Right ventricle myocardium inferior (tissue), 1 donor: ENCODE measurements at places on chromosomes 13 and 19.

DNA sequence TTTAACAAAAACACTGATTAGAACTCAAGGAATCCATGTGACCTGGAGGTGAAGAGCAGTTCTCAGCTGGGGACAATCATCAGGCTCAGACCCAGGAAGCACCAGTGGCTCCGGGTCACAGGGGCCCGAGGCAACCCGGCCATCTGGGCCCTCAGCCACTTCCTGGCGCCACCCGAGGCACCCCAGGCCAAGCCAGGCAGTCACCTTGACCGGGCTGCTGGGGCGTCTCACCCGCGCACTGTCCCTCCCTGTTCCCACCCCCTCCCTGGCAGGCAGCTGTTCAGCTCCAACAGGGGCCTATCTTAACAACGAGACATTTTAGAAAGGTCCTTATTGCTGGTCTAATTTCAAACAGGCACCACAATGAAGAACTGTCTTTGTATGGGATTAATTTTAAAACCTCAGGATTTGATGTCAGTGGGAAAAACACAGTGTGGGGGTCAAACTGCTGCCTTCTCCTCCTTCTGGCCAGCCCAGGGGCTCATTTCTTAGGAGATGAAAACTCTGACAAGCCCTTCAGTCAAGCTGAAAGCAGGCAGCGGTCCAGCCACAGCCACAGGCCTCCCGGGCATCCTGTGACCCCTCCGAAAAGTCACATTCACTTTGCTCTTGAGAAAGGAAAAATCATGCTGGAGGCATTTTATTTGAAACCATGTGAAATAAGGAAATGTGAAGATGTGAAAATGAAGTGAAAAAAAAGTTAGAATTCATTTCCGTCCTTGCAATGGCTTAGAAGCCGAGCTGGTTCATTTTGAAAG lies 83.3 kb downstream of the KCTD15 start:
- no peak for DNase-seq

DNA sequence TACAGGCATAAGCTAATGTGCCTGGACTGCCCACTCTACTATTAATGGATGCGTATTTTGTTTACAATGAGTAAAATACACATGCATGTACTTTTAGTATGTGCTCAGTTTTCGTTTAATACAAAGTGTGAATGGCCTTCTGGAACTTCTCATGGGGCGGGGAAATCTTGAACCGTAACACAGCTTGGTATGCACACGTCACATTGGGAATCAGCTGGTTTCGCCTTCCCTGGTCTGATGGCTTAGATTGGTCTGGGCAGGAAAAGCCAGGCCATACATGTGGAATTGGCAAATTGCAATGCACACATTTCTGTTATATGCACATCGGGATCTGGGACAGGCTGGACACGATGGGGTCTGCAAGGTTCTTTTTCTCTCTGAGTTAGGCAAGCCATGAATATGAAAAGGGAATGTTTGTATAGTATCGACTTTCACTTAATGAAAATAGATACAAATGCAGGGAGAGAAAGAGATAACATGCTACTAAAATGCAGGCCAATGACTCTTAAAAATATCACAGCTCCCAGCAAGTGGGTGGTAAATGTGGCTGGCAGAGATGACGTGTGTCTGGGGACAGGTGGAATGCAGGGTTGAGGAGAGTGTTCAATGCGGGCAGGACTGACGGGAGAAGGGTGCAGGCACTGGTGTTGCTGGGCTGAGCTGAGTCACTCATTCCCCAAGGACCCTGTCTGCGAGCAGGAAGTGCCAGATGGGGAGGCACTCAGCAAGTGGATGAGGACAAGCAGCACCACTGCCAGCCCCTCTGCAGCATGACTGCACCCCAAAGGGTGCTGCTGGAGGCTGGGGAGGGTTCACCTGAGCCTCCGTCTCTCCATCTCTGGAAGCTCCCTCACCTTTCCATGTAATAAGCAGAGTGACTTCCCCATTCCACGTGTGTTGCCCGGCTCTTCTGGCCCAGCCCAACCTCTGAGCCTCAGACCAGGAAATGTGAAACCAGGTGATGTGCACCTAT lies 204.0 kb upstream of the GPR12 start:
- no peak for DNase-seq

GRCh38 chr19:10552510-10553053 lies 8.9 kb downstream of the ATG4D start:
- DNase-seq: no peak

GRCh38 chr13:26923824-26924605 lies 163.4 kb upstream of the GPR12 start:
- no peak for DNase-seq

DNA sequence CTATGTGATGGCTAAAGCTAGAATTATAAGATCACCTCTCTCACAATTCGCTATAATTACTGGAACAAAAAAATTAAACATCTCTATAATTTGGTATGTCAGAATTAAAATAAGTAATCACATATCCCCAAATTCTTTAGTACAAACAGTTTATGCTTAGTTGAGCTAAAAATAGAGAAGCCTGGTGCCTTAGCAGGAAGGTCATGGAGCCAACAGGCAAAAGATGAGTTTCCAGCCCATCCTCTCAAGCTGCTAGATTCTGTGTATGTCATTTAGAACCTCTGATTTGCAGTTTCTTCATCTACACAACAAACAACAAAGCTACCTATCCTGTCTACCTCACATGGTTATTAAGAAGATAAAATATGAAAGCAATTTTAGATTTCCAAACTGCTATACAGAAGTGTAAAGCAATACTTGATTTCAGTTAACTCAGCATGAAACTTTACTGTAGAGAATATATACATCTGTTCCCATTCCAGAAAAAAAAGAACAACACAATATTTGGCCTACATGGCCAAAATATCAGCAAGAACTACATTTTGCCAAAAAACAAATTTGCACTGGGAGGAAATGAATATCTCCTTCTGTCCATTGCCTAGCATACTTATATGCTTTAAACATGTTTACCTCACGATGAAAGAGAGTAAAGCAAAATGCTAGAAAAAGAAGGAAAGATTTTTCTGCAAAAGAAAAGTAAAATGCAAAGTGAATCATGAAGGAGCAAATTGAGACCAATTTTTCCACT lies 294.0 kb upstream of the MIR17HG start:
- no peak for DNase-seq

- no peak for DNase-seq
Observed at GRCh38 chr13:30346789-30347167, 39.4 kb upstream of the KATNAL1 start.

GRCh38 chr13:78618411-78618810 lies 15.1 kb upstream of the POU4F1 start:
- DNase-seq: no peak

GRCh38 chr13:58018020-58018419 lies 386.5 kb downstream of the PCDH17 start:
- peak; percentile 15 for DNase-seq

GRCh38 chr13:49532593-49532992 lies 36.8 kb downstream of the PHF11 start:
- no peak for DNase-seq

GRCh38 chr19:1925544-1925943 lies 15.4 kb upstream of the CSNK1G2 start:
- DNase-seq: no peak

GRCh38 chr13:21823949-21824348 lies 153.1 kb downstream of the FGF9 start:
- no peak for DNase-seq

DNA sequence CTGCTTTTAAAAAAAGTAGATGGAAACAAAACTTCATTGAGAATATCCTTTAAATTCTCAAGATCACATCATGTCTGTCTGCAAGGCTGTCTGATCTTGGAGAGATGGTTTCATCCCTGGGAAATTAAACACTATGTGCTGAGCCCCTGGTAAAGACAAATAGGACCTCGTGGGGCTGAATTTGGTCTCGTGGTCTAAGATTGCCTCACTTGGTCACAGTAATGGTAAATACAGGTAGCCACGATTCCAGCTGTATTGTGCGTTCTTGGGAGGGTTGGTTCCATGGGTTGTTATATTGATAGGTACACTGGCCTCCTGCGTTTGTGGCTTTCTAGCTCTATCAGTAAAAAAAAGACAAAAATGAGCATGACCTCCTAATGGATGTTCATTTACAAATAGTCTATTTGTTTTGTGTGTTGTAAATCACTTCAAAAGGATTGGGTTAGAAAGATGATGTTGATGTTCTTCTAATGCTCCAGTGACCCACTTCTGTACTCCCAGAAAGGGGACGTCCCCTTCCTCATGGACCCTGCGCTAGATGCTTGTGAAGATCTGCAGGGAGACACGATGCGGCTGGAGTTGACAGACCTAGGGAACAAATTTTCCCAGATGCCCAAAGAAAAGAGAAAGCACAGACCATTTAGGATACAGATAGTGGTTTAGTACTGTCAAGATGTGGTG lies 1.8 kb downstream of the CEBPG start:
- no peak for DNase-seq

- no peak for DNase-seq
Observed at GRCh38 chr13:28031220-28031895, 42.9 kb upstream of the URAD start.

DNA sequence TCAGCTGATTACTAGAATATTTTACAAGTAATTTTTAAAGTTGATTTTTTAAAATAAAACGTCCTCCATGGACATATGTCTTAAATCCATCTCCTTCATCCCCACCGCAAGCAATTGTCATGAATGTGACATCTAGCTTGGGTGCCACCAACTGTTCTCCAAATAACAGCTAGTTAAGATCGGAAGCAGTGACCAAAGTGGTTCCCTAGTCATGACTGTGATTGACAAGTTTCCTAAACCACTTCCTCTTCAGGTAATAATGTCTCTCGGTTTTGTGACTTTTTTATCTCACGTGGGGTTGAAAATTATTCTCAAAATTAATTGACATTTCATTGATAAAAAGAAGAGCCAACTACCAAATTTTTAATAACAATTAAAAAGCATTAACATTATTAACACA lies 135.3 kb upstream of the MIR17HG start:
- DNase-seq: no peak

DNA sequence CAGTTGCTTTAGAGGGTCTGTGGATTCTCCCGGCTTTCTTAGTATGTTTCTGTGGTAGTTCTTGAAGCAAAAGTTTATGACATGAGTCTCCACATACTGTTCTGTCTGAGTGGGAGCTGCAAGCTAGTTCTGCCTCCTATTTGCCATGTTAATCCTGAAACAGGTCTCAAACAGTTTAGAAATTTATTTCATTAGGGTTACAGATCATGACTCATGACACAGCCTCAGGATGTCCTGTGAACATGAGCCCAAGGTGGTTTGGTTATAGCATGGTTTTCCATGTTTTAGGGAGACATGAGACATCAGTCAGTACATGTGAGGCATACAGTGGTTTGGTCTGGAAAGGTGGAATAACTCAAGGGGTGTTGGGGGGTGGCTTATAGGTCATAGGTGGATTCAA lies 77.5 kb downstream of the FNDC3A start:
- DNase-seq: no peak

- peak; percentile 83 for DNase-seq
Observed at GRCh38 chr19:13841086-13841961, 35.6 kb upstream of the NANOS3 start.

GRCh38 chr13:27595055-27595811 lies 25.1 kb downstream of the LNX2 start:
- DNase-seq: no peak

DNA sequence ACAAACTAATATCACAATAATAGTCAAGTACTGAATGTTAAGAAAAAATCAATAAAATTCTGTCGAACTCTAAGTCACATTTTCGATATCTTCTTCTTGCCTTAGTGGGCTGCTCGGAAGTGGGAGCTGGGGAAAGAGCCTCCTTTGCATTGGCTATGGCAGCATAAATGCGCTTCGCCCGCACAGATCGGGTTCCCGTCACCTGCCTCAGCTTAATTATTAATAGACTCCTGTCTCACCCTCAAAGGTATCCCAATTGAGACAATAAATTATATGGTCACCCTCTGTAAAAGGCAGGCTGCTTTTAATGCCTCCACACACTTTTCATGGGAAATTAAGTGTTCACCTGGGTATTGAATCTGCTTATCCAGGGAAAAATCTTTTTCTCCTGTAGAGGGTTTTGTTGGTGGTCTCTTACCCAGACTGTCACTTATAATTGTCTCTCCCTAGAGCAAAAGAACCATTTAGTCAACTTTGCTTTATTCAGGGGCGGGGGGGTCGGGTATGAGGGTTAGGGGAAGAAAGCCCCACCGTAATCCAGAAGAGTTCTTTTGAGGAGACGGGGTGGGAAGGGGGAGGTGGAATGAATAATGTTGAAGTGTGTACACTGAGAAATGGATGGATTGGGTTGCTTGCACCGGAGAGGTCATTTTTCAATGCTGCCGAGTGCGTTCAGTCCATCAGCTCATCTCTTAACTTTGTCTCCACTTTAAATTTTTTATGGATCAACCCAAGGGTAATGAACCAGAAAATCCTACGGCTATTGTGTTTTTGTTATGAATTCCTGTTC lies 682.6 kb upstream of the SGCG start:
- no peak for DNase-seq

GRCh38 chr19:15457701-15458484 lies 6.5 kb downstream of the RASAL3 start:
- no peak for DNase-seq

GRCh38 chr13:27137759-27138158 lies 33.9 kb downstream of the USP12 start:
- DNase-seq: no peak

DNA sequence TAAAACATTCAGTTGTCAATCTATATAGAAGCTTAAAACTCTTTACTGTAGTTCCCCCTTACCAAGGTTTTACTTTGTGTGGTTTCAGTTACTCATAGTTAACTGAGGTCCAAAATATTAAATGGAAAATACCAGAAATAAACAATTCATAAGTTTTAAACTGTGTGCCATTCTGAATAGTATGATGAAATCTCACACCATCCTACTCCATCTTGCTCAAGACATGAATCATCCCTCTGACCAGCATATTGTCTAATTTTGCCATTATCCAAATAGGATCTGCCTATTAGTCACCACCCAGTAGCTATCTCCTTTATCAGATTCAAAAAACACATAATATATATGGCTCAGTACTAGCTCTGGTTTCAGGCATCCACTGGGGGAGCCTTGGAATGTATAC lies 22.4 kb downstream of the ZNF571 start:
- DNase-seq: no peak

- no peak for DNase-seq
Observed at GRCh38 chr19:17665058-17665457, 23.1 kb downstream of the UNC13A start.

DNA sequence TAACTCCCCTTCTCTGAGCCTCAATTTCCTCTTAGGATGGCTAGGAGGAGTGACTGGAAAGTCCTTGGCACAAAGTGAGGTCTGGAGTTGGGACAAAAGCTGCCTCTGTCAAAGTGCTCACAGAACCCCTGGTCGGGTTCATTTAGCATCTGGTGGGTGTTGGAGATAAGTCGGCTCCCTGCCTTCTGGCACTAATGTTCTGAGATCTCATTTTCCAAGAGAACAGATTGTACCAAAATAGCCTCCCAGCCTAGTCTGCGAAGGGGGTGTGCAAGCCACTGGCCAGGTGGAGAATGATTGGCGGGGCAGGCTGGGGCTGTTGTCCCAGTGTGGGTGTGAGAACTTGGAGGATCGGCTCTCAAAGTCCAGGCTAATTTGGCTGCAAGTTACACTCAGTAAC lies 20.7 kb upstream of the NWD1 start:
- DNase-seq: peak; percentile 76

DNA sequence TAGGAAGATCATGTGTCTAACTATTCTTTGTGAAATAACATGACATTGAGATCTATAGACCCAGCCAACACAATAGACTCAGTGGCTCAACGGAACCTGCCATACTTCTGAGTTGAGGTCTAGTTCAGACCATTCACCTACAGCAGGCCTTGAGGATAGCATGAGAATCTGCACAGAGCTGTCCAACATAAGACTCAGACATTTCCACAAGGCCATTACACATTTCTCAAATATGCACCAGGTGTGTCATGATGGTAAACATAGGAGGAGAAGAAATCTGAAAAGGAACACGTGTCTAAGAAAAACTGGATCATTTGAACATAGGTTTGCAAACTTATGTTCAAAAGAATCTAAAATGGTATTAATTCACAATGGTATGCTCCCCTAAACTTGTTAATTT lies 421.4 kb downstream of the SLITRK6 start:
- DNase-seq: no peak
